ENCODE measurements at places on chromosomes 12 and 14. TPM values are rescaled to one million over a fixed set of nuclear protein-coding genes. Genes with fewer than 3 reads are reported as not detected.

The LIN7A gene
- total RNA-seq = 40.9 TPM

The DLGAP5 gene
- total RNA-seq = not detected

The IRAK4 gene
- total RNA-seq = 8.4 TPM

The TAS2R50 gene
- 4.7 TPM for total RNA-seq

The TAS2R20 gene
- total RNA-seq = 8.1 TPM

The ADAM20 gene
- 6.4 TPM for total RNA-seq

The CMA1 gene
- not detected for total RNA-seq

The OR4E2 gene
- total RNA-seq = not detected

The ERH gene
- 130 TPM for total RNA-seq

The SLCO1B1 gene
- not detected for total RNA-seq

The MIP gene
- not detected for total RNA-seq

The TMEM119 gene
- 9.1 TPM for total RNA-seq

The VWF gene
- 66.7 TPM for total RNA-seq

The IL22 gene
- not detected for total RNA-seq

The BCL11B gene
- 7.9 TPM for total RNA-seq

The GALNT9 gene
- 78.1 TPM for total RNA-seq

The DDX51 gene
- 27.9 TPM for total RNA-seq

Measured in dorsolateral prefrontal cortex (tissue), 122 donors.